Activated CD8-positive, alpha-beta memory T cell treated with anti-CD3 and anti-CD28 coated beads, Interleukin-2, amount 10 ng/mL, durations not matched to agents 7 days and 5 days (primary cell): ENCODE measurements at places on chromosomes 7 and 10. TPM values are rescaled to one million over a fixed set of nuclear protein-coding genes. Genes with fewer than 3 reads are reported as not detected.

GRCh38 chr7:22949944-22950343 lies 64.0 kb downstream of the HYCC1 start:
- no peak for DNase-seq

DNA sequence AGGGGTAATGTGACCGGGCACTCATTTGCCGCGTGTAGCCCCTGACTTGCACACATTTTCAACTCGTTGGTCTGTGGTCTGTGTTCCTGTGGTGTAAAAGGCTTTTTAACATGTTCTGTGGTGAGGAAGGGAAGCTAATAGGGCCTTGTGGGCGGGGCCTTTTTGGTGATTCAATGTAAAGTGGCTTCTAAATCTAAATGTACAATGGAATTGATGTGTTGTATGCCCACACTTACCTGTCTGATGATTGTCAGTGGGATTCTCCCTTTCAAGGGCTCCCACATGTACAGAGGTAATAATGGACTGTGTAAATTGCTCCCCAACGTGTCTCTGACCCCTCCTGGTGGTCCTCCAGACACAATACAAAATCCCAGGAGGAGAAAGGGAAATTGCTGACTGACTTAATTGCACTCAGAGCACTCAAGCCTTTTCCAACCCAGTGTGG lies 43.1 kb upstream of the GATAD1 start:
- DNase-seq, result peak; percentile 84

GRCh38 chr10:1520909-1521565 lies 216.3 kb downstream of the ADARB2 start:
- DNase-seq, result no peak

DNA sequence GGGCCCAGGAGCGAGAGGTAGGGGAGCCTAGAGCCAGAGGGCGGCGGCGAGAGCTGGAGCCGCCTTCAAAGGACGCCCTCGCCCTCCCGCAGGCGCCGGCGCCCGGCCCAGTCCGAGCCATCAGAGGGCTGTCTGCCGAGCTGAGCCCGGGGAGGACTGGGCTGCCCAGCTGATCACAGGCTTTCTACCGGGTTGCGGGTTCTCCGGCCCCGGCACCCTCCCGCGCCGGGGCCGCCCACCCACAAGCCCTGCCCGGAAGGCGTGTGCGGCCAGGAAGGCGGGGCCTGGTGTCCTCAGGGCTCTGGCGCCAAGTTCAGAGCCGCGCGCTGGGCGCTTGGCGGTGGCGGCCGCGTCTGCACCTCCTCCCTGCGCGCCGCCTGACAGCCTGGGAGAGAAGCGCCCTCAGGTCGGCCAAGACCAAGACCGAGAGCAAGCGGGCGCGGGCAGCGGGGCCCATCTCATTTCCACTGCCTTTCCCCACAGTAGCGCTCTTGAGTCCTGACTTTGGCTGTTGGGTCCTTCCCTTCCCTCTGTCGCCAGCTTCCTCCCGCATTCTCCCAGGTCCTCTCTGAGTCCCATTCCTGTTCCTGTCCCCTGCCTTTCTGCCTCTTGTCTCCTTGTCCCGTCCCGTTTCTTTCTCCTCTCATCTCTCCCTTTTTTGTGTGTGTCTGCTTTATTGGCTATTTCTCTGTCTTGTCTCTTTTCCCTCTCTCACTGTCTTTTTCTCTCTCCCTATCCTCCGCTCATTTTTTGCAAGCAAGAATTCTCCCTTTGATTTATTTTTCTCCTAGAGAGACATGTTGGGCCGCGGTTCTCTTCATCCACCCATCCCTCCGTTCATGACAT lies 60.6 kb upstream of the MSMB start:
- DNase-seq, result peak; percentile 65

- DNase-seq, result no peak
These were observed 47.6 kb upstream of the ITGB1 start for GRCh38 chr10:33005322-33006301.

DNA sequence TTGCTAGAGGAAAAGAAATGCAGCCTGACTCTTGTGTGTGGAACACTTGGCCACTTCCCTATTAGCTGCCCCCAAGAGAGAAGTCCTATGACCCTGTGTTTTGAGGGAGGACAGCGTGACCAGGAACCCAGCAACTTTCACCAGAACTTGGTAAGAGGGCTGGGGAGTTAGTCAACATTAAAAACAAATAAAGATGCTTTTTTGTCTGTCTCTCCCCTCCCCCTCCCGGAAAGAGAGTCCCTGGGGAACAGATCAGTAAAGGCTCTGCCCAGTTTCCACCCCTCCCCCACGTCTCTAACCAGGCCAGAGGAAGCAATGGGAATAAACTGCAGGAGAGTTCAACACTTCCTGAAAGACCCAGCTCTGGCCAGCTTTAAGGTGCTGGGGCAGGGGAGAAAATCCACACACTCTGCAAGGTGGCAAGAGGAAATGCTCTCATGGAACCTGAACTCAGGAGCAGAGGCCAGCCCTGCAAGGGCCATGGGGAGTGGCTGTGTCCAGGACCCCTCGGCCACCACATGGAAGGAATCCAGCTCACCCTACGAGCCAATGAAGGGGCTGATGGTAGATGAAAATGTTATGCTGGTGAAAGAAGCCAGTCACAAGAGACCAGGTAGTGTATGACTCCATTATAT lies 21.5 kb downstream of the SH3PXD2A start:
- DNase-seq, result no peak

DNA sequence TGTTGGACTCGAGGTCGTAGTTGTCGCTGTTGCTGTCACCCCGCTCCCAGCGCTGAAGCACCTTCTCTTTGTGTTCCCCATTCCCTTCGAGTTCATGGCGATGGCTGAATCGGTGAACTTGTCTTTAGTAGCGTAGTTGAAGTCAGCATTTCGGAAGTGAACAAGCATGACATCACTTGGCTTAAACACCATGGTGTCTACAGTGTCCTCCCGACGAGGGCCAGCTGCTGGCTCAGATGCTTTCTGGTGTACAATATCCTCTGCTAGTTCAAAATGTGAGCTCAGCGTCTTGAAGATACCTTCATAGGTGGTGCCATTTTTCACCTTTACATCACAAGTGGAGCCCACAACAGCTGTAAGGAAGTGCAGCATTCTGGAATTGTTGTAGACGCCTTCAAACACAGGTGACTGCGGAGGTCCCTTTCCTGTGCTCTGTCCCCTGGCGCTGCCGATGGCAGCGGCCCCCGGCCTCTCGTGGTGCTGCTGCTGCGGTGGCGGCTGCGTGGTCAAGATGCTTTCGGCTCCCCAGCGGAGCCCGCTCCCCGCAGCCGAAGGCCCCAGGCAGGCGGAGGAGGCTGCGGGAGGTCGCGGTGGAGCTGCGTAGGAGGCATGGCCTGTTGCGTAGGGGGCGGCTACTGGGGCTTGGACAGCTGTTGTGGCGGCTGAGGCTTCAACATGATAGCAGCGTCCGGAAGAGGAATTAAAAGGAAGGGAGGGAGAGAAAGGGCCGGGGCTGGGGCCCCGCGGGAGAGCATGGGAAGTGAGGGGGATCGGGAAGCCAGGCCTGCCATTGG lies 59.3 kb downstream of the ANKMY2 start:
- no peak for DNase-seq

GRCh38 chr10:60349426-60349825 lies 40.2 kb downstream of the ANK3 start:
- no peak for DNase-seq

- no peak for DNase-seq
These were observed 55.1 kb upstream of the ZPBP start for GRCh38 chr7:50147951-50148808.

DNA sequence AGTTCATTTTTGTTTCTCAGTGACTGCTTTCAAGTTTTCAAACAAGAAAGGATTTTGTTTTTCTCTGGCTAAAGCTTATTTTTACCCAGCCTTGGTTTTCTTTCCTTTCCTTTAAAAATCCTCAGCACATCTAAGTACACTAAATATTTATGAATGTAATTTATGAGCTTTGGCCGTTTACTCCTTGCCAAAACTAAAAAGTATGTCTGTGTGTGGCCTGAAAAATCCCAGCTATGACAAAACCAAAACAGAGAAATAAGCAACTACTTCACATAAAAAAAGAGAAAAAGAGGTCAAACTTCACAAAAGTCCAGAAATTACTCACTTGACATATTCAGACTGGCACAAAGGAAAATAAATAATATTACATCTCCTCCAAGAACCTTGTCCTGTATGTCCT lies 365.1 kb upstream of the NFE2L3 start:
- no peak for DNase-seq

GRCh38 chr7:106501605-106502580 lies 159.1 kb downstream of the CCDC71L start:
- no peak for DNase-seq

- DNase-seq, result no peak
These were observed 295.4 kb downstream of the LRMDA start for GRCh38 chr10:75726522-75727483.

GRCh38 chr7:50182759-50183158 lies 89.7 kb upstream of the ZPBP start:
- no peak for DNase-seq

DNA sequence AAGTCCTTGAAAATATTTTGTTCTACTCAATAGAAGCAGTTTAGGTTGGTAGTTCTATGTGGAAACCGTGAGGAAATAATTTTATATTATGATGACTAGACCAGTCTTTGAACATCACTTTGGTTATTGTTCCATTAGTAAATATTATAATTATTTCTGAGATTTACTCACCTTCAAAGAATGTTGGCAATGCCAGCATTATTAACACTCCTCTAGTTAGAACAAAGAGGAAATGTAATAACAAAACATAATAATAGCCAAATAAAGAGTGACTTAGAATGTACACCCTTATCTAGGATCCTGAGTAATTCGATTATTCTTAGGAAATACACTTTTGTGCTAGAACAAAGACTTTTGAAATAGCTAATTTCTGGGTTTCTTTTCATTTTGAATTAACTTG lies 121.1 kb downstream of the CFTR start:
- DNase-seq, result no peak

DNA sequence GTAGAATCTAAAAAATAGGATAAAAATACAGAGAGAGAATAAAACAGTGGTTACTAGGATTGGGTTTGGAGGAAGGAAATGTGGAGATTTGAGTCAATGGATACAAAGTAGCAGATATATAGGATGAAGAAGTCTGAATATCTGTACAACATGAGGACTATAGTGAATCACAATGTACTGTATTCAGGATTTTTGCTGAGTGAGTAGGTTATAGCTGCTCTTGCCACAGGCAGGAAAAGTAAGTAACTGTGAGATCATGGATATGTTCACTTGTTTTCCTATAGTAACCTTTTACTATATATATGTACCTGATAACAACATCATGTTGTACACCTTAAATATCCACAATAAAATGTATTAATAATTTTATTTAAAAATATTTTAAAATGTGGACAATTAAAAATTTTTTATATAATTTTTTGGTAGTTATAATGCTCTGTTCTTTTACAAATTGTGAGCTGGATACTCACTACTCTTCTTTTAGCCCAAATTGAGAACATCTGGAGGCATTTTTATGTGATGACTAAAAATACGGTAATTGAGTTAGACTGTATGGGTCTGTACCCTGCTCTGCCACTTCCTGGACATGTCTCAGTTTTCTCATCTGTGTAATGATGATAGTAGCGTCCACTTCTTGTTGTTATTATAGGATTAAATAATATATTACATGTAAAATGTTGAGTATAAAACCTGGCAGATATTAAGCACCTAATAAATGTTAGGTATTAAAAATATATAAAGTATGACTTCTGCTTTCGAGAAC lies 439.1 kb downstream of the AUTS2 start:
- no peak for DNase-seq

DNA sequence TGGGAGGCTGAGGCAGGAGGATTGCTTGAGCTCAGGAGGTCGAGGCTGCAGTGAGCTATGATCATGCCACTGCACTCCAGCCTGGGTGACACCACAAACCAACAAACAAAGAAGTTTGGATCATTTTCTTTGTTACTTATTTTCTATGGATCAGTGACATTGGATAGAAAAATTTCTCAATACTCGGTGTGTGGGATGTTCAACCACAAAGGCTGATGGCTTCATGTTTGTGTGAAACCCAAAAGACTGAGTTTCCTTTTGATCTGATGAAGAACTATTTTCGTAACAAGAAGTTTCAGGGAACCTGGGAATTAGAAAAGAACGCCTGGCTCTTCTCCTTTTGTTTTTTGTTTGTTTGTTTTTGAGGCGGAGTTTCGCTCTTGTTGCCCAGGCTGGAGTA lies 104.0 kb downstream of the HOXA1 start:
- no peak for DNase-seq

DNA sequence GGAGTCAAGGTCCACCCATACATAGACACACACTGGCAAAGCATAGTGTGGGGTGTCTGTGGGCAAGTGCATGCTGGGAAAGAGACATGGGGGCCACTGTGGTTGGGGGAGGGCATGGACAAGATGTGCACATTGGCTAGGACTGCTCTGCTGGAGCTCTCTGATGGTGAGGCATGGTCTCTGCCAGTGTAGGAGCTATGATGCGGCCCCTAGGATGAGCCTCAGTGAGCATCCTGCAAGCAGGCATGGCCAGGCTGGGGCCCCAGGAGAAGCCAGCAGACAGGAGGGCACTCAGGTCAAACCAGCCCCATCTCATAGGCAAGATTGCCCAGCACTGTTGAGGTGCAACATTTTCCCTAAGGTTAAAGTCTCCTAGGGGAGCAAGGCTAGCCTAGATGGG lies 489.4 kb downstream of the DNAJB9 start:
- no peak for DNase-seq

GRCh38 chr7:142868188-142868985 lies 13.5 kb downstream of the EPHB6 start:
- DNase-seq, result peak; percentile 36

The RSPH10B2 gene
- total RNA-seq, result 1.0 TPM

The SAMD9 gene
- 60.1 TPM for total RNA-seq

The ANKRD22 gene
- total RNA-seq, result not detected

The EVX1 gene
- total RNA-seq, result not detected
